Stimulated activated CD4-positive, alpha-beta T cell treated with anti-CD3 and anti-CD28 coated beads, TNF-alpha, amount 100 ng/mL, for 1 hour (primary cell): ENCODE measurements at places on chromosomes 7 and 10.

- DNase-seq, result no peak
Measured at GRCh38 chr7:84218681-84219080, 24.1 kb upstream of the SEMA3A start.

- no peak for DNase-seq
Measured at GRCh38 chr7:75630549-75630948, 108.2 kb downstream of the HIP1 start.

DNA sequence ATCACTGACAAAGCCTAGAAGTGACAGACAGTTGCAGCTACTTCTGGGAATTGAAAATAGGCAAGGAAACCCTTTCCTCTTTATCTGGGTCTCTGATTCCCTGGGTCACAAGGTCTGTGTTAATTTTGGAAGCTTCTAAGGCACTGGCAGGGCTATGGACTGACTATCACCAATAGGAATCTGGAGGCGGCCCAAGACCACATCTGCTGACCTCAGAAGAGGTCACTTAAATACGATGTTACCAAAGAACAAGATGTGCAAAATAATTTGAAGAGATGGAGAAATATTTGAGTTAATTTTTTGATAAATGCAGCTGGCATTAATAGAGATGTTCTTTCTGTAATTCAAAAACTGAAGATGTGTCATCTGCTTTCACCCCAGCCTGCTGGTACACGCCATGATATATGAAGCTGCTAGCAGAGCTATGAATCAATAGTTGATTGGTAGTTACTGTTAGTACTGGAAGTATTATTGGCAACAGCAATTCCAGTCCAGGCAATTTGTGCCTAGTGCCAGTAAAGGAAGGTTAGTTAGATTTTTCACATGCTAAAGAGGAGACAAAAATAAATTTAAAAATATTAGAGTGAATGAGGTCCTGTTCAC, 5.5 kb upstream of the STEAP4 start:
- no peak for DNase-seq

GRCh38 chr10:30826679-30827078, 197.1 kb upstream of the LYZL2 start:
- no peak for DNase-seq

DNA sequence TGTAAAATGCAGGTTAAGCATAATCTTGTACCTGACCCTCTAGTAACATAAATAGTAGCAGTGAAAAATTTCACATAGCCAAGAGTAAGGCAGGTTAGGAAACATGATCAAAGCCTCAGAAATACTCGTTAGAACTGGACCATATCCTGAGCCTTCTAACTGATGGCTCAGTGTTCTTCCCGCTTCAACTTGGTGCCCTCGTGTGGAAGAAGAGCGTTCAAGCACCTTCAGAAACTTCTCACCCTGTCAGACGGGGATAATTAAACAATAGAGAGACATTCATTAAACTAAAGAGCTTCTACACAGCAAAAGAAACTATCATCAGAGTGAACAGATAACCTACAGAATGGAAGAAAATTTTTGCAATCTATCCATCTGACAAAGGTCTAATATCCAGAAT, 124.5 kb downstream of the MYOF start:
- DNase-seq, result no peak

DNA sequence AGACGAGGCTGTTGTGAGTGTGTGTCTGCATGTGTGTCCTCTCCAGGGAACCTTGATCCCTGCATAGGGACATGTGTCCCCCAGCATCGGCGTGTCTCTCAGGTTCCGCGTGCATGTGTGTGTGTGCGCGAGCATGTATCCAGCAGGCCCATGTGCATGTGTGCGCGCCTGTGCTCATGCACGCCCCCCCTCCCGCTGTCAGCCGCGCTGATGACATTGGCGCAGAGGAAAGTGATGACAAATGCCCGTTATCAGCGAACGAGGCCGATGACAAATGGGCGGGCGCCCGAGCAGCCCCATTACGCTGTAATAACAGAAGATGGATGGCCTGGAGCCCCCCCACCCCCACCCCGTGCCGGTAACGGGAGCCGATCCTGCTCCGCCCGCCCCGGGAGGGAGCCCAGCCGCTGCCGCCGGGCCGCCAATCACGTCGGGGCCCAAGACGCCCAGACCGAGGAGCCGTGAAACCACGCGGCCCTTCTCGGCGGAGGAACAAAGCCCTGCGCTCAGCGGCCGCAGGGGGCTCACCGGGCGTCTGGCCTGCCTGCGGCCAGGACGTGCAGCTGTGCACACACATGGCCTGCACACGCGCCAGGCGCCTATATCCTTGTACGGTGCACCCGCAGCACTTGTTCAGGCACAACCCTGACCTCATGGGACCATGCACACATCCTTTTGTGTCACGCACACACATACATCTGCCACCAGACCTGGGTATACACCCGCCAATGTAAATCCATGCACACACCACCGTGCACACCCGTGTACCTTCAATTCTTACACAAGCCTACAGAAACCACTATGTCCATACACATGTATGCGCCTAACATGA, 21.5 kb downstream of the POLL start:
- DNase-seq, result no peak
